ENCODE measurements at places on chromosomes 6 and 20.

DNA sequence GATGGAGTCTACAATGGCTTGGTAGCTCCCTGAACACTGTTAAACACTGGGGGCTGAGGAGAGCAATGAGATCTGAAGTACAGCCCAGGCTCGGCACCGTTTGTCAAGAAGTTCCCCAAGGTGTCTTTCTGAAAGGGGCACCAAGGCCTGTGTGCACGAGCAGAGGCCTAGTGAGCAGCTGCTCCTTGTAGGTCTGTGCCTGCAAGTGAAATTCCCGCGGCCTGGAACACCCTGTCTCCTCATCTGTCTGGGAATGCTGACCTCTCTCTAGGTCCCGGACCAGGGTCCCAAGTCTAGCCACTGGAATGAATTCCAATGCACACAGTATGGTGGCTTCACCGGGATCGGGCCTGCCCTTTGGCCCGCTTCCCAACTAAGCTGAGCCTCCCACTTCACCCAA is 134.8 kb downstream of the FOXC1 start:
- no peak for DNase-seq

GRCh38 chr20:44688053-44688625 is 27.0 kb upstream of the CCN5 start:
- DNase-seq, result no peak

DNA sequence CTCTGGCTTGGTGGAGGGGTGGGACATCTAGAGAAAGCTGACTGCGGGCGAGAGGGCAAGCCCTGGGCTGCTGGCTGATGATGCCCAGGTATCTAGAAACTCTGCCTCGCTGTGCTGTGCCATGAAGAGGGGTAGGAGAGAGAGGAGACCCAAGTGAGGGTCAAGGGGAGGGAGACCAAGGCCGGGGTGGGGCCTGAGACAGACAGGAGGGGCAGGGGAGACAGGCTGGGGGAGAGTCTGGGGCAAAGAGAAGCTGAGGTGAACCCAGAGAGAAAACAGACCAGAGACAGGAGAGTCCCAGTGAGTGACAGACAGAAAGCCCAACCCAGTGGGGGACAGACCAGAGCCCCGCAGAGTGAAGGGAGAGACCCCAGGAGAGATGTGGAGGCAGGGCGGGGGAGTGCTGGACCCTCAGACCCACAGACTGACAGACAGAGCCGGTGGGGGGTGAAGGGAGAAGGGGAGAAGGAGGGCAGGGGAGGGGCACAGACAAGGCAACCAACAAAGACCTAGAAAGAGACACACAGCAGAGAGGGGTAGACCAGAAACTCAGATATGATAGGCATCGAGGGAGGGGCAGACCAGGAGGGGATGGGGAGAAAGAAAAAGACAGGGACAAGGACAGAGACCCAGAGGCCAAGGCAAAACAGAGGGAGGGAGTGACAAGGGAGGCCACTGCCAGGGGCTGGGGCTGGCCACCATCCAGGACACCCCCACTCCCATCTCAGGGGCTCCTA is 5.9 kb downstream of the TEAD3 start:
- no peak for DNase-seq

DNA sequence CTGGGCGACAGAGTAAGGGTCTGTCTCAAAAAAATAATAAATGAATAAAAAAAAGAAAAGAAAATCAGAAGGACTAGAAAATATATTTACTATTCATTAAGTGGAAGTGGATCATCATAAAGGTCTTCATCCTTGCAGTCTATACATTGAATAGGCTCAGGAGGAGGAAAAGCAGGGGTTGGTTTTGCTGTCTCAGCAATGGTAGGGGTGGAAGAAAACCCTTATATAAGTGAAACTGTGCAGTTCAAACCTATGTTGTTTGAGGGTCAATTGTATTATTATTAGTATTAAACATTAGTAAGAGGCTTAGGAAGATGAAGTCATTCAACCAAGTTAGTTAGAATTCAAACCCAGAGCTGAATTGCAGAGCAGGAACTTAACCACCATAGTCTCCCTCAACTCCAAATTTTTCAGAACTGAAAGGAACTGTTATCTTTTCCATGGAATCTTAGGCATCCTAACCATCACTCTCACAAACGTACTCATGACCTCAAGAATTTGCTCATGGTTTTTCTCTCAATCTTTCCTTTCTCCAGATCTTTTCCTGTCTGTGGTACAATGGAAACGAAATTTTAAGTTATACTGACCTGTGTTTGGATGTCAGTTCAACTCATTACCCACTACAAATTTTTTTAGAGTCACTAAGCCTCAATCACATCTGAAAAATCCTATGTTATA is 7.7 kb upstream of the SMIM13 start:
- DNase-seq, result no peak

DNA sequence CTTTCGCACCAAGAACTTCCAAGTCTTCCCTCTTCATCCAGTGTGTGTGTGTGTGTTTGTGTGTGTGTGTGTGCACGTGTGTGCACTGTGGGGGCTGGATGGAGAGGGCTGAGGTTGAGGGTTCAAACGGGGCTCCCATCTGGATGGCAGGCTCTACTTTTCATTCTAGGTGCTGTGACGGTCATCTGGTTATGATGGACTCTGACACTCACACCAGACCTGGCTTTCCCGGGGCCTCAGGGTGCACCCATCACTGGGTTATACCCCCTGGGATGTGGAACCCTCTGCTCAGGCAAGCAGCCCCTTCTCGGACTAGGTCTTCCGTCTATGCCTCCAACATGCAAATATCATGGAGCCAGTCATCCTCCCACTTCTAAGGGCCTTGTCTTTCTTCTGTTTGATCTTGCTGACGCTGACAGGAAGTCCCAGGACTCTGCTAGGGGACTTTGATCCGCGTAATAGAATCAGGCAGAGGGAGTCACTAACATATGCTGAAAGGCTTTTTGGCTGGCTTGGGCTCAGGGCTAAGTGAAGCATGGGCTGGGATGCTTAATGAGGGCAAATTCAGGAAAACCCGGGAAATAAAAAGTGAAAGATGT is 313.6 kb downstream of the CDC5L start:
- DNase-seq, result no peak

- DNase-seq, result no peak
Measured at GRCh38 chr20:40197691-40198090, 491.3 kb downstream of the MAFB start.

GRCh38 chr6:93238632-93239031 is 180.7 kb downstream of the EPHA7 start:
- DNase-seq, result no peak

DNA sequence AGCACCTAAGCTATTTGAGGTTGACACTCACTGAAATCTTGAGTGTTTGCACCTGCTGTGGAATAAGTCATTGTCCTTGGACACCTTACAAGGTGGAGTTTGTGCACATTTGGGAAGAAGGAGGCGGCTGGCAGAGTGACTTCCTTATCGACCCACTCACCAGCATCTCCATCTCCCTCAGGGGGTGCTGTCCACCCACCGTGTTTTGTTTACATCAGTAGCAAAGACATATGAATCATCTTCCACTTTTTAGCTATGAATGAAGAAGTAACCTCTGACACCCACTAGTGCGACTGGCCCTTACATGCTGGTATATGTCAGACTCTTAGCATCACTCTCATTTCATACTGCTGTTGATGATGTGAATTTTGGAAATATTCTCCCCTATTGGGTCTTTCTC is 119.5 kb upstream of the SGK1 start:
- peak; percentile 28 for DNase-seq

- no peak for DNase-seq
Measured at GRCh38 chr6:52595000-52595795, 18.3 kb upstream of the TRAM2 start.

DNA sequence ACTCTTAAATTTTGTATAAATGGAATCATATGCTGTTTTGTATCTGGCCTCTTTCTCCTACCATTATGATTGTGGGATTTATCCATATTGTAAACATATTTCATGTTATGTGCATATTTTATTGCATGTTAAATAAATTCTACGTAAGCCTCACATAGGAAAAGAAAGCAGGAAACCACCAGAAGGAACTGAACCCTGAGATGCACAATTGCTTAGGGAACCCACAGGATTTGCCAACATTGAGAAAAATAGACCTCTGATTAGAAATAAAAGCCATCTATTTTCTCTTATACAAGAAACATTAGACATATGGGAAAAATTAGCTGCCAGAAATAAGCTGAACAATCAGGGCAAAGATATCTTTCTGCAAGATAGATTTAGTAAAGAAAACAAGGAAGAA is 111.2 kb upstream of the CARMIL1 start:
- DNase-seq, result no peak

- DNase-seq, result no peak
Measured at GRCh38 chr6:84912472-84913322, 148.3 kb upstream of the TBX18 start.

- DNase-seq, result no peak
Measured at GRCh38 chr20:51359947-51360346, 182.6 kb downstream of the NFATC2 start.

- no peak for DNase-seq
Measured at GRCh38 chr20:43831481-43832065, 83.1 kb upstream of the TOX2 start.

DNA sequence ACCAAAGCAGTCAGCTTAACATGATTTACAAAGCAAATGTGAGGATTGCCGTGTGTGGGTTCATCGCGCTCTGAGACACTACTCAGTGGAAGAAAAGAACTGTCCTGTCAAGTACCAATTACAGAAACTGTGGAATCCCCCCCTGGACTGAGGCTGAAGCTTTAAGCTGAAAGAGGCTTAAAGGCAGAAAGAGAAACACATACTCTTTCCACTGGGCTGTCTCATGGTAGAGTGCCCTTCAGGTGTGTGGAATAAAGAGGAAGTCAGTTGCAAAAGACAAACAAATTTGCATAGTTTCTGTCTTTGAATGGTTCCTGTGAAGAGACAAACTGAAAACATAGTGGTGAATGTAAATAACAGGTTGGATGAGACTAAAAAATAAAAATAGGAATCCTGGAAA is 560.4 kb upstream of the SYNCRIP start:
- DNase-seq, result no peak

DNA sequence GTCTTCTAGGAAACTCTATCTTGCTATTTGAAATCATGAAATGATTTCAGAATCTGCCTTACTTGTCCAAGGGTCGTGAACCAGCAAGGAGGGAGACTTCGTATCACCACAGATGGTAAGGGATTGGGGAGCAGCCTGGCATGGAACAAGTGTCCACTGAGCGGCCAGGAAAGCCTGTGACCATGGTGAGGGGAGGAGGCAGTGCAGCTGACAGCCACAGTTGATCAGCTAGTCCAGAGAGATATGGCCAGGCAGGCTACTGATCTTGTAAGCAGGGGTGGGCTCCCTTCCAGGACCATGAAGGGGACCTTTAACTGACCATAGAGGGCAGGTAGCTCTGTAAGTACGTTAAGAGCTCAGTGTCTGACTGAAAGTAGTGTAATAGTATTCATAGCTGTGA is 96.8 kb upstream of the TENT5A start:
- no peak for DNase-seq

DNA sequence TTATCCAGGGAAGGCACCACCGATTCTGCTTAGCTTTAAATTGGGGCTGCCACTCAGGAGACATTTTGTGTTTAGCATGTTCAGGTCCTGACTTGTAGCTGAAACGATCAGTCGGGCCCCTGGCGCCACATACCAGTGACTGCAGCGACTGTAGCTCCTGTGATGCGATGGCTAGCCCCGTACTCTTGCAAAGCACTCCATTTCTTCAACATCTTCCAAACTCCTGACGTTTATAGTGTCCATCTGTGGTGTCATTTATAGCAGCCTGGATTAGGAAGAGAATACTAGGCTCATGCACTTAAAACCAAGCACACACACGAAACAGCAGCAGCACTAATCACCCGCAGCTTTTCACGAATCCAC is 13.0 kb downstream of the POU3F2 start:
- DNase-seq, result no peak

DNA sequence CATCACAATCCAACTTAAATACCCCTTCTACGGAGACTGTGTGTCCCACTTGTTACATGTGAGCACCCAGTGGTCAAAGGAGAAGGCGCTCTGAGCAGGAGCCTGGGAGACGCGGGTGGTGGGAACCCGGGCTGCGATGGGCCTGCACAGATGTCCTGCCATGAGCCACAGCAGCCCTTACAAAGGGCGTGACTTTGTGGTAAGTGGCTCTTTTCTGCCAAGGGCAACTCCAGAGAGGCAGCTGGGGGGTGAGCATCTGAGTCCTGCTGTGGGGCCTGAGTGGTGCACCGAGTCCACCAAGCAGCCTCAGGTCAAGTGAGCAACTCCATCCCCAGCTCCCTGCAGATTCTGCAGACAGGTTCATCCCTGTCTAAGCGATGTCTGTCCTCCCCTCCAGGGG is 33.6 kb upstream of the CST7 start:
- no peak for DNase-seq

DNA sequence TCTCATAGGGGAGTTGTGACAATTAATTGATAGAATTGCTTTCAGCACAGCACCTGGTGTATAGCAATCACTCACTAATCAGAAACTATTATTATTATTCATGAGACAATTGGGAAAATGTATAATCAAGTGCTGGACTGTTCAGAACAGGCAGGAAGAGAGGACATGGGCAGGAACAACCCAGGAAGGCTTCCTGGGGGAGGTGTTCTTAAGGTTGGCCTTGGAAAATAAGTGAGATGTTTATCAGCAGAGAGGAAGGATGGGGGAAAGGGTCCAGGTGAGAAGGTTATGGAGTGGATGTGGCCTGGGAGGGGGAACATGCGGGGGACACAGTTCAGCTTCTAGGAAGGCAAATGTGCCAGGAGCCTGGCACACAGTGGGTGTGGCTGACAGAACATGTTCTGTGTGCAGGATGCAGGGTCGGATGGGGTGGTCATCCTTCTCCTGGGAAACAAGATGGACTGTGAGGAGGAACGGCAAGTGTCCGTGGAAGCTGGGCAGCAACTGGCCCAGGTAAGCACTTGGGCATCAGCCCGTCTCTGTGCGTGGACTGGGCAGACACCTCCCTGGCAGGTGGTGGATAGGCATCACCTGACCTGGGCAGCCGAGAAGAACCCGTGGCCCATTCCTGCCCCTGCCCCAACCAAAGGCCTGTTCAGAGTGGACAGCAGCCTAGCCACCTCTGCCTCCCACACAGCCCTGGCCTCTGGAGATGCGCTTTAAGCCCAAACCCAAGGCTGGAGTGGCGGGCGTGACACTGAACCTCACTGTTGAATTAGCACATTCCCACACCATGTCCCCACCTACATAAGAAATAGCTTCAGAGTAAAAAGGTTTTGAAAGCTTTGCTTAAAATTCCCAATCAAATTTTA is 30.9 kb downstream of the RAB44 start:
- DNase-seq, result no peak

DNA sequence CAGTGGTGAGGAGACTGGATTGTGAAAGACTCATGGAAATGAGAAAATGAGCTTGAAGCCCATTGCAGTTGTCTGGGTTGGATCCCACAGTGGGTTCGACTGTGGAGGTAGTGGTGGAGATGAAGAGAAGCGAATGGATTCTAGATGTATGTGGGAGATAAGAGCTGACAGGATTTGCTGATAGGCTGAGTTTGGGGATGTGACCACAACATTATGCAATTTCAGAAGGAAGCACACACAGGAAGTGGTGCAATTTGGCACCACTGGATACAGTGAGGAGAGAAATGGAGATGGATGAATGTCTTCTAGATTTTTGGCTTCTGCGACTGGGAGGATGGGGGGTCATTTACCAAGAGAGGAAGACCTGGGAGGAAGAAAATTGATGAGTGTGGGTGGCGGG is 64.4 kb upstream of the MAFB start:
- DNase-seq, result no peak

- no peak for DNase-seq
Measured at GRCh38 chr6:136992113-136992512, 52.7 kb downstream of the IL20RA start.
